ENCODE measurements at places on chromosomes 11 and 22.

GRCh38 chr11:62614275-62614674 is 1.2 kb downstream of the ROM1 start:
- no peak for DNase-seq

GRCh38 chr11:59028105-59028504 is 58.0 kb upstream of the GLYATL1B start:
- no peak for DNase-seq

DNA sequence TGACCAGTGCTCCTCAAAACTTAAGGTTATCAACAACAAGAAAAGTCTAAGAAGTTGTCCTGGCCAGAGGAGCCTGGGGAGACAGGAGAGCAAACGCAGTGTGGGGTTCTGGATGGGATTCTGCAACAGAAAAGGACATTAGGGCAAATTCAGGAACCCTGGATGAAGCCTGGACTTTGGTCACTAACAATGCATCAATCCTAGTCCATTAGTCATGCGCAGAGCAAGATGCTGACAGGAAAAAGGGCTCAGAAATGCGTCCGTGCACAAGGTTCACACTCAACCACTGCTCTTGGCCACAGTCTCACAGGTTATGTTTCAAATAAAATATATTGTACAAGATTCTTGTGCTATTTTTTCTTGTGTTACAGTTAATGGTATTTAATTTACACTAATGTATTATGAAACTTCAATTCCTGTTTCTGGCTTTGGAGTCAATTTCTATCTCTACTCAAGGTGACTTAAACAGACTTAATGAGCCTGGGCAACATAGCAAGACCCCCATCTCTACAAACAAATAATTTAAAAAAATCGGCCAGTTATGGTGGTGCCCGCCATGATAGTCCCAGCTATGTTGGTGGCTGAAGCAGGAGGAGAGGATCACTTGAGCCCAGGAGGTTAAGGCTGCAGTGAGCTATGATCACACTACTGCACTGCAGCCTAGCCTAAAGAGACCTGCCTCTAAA is 13.6 kb downstream of the GNB1L start:
- DNase-seq, result no peak

DNA sequence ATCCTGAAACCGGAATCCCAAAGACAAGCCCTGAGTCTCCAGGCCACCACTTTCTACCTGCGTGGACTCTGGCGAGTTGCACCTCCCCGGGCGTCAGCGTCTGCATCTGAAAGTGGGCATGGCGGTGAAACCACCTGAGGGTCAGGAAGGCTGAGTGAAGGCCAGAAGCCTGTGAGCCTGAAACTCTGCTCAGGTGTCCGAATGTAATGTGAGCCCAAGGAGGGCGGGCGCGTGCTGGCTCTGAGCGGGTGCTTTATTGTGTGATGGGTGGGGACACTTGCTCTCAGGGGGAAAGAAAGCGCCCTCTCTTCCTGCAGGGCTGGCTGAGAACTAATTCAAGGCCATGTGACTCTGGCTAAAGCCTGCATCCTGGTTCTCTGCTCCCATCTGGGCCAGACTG is 135.6 kb downstream of the ST3GAL4 start:
- no peak for DNase-seq

- DNase-seq, result no peak
These were observed 104.9 kb upstream of the GAL start for GRCh38 chr11:68579455-68579854.

GRCh38 chr11:65934014-65934413 is 11.3 kb upstream of the TSGA10IP start:
- DNase-seq, result no peak

- no peak for DNase-seq
These were observed 49.3 kb upstream of the CD44 start for GRCh38 chr11:35089666-35090065.

DNA sequence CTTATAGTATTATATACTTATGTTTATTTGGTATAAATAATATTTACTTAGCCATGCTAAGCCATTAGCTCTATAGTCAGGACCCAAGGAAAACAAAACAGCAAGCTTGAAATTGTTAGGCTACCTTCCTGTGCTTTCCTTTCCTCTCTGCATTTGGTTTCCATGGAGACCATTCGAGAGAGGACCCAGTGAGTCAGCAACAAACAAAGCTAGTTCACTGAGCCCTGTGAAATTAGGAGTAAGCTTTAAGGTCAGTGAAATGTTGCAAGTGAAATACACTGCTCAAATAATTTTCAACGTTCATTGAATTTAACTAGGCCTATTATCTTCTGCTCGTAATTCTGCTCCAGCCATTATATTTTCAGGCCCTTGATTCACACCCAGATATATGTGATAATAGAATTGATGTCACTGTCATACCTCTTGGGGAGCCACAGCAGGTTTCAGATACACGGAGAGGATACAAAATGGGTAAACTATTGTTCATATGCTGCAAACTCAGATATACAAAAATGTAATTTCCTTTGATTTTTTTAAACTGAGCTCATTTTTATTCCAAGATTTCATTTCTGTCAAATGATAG is 9.1 kb upstream of the OR10D3 start:
- DNase-seq, result no peak

DNA sequence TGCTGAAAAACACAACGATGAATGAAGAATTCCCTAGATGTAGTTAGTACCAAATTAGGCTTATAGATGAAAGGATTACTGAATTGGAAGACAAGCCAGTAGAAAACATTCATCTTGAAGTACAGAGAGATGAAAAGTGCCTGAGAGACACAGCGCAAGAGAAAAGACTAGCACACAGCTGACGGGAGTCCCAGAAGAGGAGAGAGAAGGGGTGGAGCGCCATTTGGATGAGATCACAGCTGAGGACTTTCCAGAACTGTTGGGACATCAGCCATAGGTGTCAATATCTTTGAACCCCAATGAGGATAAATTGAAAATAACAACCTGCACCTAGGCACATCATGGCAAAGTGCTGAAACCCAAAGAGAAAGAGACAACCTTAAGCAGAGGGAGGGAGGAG is 25.2 kb downstream of the ALG12 start:
- DNase-seq, result no peak

GRCh38 chr22:31150615-31151014 is 9.4 kb upstream of the RNF185 start:
- DNase-seq, result no peak

DNA sequence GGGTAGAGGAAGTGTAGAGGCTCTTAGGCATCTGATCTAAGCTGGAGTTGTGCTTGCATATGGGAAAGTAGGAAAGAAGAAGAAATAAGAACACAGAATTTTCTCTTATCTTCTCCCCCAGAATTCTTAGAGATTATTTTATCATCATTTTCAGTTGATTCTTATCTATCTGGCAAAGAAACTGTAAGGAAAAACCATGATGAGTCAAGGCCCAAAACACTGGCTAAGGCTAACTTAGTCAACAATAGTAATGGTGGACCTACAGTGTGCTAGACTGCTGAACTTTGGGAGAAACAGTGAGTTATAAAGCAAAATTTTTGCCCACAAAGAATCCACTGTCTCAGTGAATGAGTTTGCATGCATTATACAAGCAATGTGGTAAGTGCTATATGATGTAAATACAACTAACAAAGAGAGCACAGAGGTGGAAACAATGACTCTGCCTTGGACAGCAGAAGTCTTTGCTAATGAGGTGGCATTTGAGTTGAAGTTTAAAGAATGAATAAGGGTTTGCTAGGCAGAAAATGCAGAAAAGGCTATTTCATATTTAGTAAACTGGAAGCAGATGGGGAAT is 344.5 kb upstream of the PLET1 start:
- DNase-seq, result no peak

- no peak for DNase-seq
These were observed 68.9 kb downstream of the MYO7A start for GRCh38 chr11:77196961-77197360.

DNA sequence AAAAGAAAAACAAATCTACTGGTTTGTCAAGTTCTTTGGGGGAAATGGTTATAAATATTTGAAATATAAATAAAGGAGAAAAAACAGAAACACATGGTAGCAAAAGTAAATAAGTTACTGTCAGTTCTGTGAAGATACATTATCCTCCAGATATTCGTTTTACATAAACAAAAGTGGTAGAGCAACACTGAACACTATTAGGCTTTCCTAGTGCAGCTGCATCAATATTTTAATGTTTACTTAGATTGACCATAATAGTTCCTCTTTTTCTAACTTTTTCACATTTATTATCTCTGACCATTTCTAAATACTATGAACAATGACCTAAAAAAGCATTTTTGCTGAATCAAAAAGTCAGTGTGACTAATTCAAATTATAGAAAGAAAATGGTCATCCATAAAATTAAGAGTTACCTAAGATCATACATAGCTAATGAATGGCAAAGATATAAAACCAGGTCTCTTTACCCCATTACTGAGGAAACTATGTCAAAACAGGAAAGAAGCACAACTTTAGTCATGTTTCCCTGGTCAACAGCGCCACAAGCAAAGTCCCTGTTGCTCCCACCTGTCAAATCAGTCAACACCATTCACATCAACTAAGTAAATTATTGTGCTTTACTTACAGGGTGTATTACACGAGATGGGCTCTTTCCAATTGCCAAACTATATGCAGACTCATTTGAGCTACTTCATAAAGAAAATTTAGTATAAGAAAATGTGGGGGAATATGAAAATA is 38.5 kb downstream of the SBF2 start:
- DNase-seq, result no peak

GRCh38 chr22:30720263-30720837 is 25.7 kb downstream of the OSBP2 start:
- DNase-seq, result no peak

DNA sequence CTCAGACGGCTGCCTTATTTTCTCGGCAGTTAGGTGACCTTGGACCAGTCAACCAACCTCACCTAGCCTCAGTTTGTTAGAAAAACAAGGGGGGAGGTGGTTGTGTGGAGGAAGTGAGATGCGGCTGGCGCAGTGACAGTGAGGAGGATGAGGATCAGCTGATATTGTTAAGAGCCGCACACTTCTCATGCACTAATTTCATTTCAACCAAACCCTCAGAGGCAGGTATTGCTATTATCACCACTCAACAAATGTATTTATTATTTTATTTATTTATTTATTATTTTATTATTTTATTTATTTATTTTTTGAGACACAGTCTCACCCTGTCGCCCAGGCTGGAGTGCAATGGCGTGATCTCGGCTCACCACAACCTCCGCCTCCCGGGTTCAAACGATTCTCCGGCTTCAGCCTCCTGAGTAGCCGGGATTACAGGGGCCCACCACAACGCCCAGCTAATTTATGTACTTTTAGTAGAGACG is 2.1 kb downstream of the LGALS1 start:
- no peak for DNase-seq

DNA sequence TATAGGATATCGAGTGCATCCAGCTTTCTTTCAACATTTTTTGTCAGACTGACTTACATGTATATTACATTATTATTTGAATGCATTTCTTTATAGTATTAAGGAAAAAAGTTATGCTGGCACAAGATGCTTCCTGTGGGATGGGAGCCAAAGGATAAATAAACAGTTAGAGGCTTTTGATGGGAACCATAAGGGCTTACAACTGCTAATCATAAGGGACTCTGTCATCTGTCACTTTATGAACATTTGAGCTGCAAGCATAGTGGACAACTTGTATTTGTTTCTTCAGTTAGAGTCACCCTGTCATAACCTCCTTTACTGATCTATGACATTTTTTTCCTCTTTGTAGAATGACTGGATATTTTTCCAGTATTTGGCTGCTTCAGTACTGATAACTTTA is 132.4 kb upstream of the CHORDC1 start:
- no peak for DNase-seq

- DNase-seq, result no peak
These were observed 98.9 kb downstream of the ZBTB16 start for GRCh38 chr11:114158421-114158820.

All from CD4-positive, alpha-beta T cell treated with Interleukin-1 beta for 1 hour (primary cell).